ENCODE measurements at places on chromosomes 2 and 18.

DNA sequence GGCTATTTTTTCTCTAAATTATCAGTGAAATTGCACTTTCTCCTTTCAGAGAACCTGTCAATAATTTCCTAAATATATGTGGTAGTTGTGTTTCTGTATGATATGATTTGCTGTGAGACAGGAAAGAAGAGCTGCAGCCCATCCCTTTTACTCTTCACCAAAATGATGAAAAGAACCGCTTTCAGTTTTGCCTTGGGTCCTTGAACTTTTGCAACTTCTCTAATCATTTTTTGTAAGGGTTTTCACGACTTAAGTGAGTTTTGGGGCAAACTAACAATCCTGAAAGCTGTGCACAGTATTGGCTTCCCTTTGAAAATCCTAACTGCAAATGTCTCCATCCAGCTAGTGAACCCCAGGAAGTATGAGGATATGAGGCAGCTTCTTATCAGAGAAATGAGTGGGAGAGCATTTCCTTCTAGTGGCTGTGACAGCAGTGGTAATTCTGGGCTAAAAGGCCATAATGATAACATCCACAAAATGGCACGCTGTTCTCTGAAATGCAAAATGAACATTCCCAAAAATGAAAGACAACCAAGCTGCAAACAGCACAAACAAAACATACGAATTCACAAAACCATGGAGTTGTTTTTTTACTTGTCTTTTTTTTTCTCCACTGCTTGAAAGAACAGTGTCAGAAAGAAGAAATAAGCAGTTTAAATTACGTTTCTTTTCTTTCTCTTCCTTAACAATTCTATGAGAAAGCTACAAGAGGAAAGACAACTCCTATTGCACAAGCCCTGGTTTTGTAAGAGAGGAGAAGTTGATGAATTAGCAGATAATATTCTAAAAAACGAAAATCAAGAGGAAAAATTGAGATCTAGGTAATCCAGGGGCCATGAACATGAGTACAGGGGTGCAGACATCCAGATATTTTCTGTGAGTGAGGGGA is 1291.6 kb upstream of the ZEB2 start:
- no peak for DNase-seq

GRCh38 chr2:123245156-123245555 is 779.9 kb upstream of the CNTNAP5 start:
- DNase-seq, result no peak

DNA sequence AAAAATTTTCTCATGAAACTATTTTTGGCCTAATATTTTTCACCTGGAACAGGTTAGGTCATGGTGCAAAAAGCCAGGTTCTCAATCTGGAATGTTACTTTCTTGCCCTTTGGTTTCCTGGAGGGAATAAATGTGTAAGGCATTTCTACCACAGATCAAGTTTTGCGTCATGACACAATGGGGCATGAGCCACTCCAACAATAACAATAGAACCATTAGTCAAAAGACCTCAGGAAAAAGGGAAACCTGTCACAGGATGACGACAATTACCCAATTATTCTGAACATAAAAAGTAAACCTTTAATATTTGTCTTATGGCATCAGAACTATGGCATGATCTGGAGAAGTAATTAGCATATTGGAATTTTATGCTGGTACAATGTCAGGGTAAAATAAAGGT is 88.2 kb upstream of the HNRNPA3 start:
- DNase-seq, result no peak

- no peak for DNase-seq
Measured at GRCh38 chr2:51218047-51218446, 186.1 kb upstream of the NRXN1 start.

DNA sequence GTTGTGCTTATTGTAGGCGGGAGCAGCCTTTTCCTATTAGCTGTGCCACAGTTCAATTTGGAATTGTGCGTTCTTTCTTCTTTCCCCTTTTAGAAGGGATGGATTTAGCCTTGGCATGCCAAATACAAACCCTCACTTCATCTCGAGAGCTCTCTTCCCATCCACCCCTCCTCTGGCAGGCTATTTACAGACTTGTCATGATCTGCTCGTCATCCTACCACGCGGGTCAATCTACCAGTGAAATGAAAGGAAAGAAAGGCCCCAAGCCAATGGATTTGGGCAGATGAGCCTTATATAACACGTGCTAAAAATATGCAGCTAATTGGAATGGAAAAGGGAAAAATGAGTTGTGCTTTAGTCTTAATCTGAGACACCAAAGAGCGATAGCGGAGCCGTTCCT is 277.5 kb downstream of the PRKCE start:
- DNase-seq, result no peak

All from activated CD4-positive, alpha-beta T cell treated with anti-CD3 and anti-CD28 coated beads for 36 hours (primary cell).